ENCODE measurements at places on chromosomes 13 and 19.

- DNase-seq, result no peak
Measured at GRCh38 chr13:21594715-21595545, 9.0 kb downstream of the MICU2 start.

DNA sequence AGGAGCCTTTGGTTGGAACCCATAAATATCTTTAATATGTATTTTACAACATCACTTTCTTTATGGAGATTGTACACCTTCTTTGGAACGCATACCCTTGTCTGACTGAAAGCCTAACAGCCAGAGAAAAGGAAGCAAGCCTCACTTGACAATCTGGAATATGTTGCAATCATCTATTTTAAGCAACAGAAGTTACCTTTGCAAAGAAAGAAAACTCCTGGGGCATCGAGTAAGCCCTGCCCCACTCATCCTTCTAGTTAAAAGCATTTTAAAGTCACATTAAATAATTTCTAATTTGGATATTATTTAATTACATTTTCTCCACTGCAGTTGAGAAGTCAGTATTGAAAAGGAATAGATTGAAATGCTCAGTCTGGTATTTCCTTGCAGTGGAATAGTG, 542.7 kb downstream of the MYO16 start:
- no peak for DNase-seq

GRCh38 chr13:24625870-24626849, 54.0 kb upstream of the ATP12A start:
- no peak for DNase-seq

- no peak for DNase-seq
Measured at GRCh38 chr19:32333227-32333626, 12.2 kb upstream of the ZNF507 start.

DNA sequence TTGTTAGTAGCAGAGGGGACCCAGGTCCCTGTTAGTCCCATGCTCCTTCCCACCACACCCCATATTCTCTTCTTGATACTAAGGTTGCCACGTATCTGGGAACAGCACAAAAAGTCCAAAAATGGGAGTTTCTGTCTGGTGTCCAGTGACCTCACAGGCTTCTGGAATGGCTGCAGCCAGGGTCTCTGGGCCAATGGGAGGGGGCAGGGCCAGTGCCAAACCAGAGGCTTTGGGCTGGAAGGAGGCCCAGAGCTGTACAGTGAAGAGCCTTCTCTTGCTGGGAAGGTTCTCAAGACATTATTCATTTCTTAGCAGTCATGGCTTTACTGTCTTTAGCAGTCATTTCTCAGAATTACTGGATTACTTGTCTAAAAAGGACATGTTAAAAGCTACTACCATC, 119.2 kb downstream of the FRY start:
- peak; percentile 13 for DNase-seq

- no peak for DNase-seq
Measured at GRCh38 chr13:32811297-32811800, 204.9 kb upstream of the KL start.

- peak; percentile 33 for DNase-seq
Measured at GRCh38 chr13:106573284-106573846, 5.4 kb upstream of the ARGLU1 start.

DNA sequence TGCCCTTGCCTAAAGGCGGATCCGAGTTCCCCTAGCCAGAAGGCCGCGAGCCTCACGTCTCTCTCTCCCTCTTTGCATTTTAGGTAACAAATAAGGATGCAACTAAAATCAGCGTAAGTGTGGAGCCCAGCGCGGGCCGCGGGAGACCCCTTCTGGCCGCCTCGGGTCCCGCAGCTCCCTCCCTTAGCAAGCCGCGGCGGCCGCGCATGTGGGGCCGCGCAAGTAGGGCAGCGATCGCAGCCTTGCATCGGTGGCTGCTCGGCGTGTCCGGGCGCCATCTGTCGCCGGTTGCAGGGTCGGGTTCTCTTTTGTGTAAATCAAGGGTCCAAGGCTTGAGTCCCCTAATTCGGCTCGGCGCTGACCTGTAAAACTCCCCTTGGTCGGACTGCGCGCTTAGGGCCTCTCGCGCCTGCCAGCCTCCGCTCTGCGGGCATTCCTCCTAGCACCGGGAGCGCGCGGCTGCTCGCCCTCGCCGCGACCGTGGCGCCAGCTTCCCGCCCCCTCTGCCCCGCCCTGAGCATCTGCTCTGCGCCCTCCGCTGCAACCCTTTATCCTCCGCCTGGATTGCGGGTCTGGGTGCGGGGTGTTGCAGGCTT, 2.7 kb downstream of the VSTM2B start:
- DNase-seq, result peak; percentile 74

DNA sequence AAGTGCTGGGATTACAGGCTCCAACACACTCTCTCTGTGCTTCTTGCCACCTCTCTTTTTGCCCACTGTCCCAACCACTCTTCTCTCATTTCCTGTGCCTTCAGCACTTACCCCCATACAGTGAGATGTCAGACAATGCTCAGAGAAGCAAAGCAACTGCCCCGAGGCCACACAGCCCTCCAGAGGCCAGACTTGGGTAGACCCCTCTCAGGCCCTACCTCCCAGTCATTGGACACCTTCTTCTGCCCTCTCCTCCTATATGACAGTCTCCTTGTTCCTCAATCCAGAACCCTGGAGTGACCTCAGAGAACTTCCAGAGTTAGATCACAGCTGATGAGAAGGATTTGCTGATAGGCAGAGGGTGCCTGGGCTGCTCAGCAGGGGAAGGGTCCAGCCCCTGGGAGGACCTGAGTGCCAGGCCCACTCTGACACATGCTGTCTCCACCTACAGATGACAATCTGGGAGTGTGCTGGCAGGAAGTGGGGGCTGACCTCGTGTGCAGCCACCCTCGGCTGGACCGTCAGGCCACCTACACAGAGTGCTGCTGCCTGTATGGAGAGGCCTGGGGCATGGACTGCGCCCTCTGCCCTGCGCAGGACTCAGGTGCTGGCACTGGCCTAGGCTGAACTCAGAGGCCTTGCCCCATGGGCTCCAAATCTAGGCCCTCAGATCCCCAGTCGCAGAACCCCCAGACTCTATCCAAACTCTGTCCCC, 24.4 kb downstream of the LTBP4 start:
- no peak for DNase-seq

GRCh38 chr19:13723206-13723605, 41.1 kb upstream of the MRI1 start:
- no peak for DNase-seq

- DNase-seq, result no peak
Measured at GRCh38 chr13:43537124-43537523, 249.6 kb downstream of the ENOX1 start.

DNA sequence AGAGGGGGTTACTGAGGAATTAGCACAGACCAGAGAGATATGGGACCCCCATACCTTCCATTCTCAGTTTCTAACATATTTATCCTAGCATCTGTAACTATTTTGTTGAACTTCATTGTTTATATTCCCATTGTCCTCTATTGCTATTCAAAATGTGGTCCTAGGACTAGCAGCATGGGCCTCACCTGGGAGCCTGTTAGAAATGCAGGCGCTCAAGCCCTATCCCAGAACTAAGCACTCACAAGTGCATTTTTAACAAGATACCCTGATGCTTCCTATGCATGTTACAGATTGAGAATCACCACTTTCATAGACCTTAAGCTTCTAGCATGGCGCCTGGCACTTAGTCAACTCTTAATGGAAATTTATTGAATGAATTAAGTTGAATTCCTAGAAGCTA, 58.3 kb upstream of the TDRD3 start:
- DNase-seq, result no peak

- DNase-seq, result no peak
Measured at GRCh38 chr13:112696869-112697465, 7.1 kb downstream of the ATP11A start.

GRCh38 chr13:105019073-105019472, 1516.4 kb downstream of the EFNB2 start:
- no peak for DNase-seq

GRCh38 chr13:99373436-99373835, 66.2 kb upstream of the GPR183 start:
- DNase-seq, result no peak

GRCh38 chr19:23033721-23034120, 30.7 kb upstream of the ZNF728 start:
- no peak for DNase-seq

- DNase-seq, result no peak
Measured at GRCh38 chr13:32647926-32648325, 61.7 kb downstream of the PDS5B start.

DNA sequence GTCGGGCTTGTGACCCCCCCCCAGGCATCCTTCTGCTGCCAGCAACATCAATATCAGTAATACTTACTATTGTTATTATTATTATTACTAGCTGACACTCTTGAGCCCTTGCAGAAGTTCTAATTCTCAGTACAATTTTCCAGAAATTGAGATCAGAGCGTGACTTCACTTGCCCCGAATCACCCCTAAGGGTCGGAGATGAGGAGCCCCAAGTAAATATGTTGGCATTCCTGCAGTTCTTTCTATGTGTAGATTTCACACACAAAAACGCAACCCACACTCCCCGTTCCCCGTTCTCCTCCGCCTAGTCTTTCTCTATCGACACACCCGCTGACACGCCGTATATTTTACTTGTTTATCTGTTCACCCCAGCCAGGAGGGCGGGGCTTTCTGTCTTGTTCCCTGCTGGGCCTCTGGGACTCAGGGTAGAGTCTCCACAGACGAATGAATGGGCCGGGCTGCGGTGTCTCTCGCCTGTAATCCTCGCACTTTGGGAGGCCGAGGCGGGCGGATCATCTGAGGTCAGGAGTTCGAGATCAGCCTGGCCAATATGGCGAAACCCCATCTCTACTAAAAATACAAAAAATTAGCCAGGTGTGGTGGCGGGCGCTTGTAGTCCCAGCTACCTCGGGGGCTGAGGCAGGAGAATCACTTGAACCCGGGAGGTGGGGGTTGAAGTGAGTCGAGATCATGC, 14.7 kb downstream of the TLE5 start:
- no peak for DNase-seq

GRCh38 chr13:71864986-71865873, 1.8 kb downstream of the DACH1 start:
- no peak for DNase-seq

GRCh38 chr19:17686592-17687024, 1.5 kb downstream of the UNC13A start:
- no peak for DNase-seq

- DNase-seq, result no peak
Measured at GRCh38 chr13:40438022-40438680, 228.3 kb downstream of the FOXO1 start.

GRCh38 chr19:48363500-48363809, 285 bp downstream of the TMEM143 start:
- DNase-seq, result peak; percentile 55

DNA sequence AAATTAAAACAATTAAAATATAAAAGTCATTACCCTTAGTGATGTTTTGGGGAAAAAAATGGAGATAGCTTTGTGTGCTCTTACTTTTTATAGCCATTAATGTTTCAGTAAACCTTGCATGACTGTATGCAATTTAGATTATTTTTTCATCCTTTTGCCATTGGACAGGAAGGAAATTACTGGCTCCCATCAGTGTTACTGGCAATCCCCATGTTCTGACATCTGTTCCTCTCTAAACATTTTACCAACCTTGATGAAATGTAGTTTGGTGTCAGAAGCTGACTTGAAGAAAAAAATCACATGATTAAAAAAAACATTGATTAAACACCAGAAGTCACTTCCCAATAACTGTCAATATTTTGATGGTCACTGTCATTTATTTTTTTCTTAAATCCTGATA, 52.3 kb upstream of the ZNF536 start:
- DNase-seq, result no peak

- DNase-seq, result no peak
Measured at GRCh38 chr19:1813192-1814182, 1.4 kb upstream of the ATP8B3 start.

GRCh38 chr13:94557684-94558235, 38.2 kb downstream of the TGDS start:
- no peak for DNase-seq

GRCh38 chr13:66887088-66887487, 343.0 kb downstream of the PCDH9 start:
- no peak for DNase-seq

DNA sequence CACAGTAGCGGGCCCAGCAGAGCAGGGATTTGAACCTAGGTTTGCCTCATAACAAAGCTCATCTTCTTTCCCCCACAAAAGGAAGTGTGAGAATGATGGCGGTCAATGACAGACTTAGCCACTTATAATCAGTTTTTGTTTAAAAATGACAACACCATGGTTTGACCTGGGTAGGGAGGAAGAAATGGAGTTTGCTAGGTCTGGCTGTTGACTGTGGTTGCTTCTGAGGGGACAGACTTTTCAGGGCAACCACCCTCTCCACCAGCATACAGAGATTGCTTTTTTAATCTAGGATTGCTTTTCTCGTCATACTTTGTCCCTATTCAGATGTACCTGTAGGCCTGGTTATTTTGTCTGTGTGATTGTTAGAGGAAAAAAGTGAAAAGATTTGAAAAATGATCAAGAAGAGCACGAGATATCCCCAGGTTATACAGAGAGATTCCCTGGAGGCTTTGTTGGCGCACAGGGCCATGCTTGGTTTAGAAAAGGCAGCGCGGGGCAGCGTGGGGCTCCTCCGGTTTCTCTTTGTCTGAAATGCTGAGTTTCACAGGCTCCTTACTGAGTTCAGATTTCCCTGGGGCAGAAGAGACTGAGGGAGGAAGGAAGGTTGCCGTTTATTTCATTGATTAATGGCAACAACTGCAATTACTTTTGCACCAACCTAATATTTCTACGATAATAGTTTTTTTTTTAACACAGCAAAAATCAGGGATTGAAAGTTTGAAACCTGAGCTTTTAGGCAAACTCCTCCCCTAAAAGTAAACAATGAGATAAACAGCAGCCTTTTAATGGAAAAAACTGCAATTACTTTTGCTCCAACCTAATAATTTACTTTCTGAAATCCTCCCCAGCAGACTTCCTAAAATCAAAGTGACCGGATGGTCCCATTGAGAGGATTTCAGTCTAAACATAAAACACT, 97.0 kb upstream of the RNF113B start:
- DNase-seq, result no peak

- no peak for DNase-seq
Measured at GRCh38 chr13:99495466-99496183, 5.6 kb upstream of the TM9SF2 start.

GRCh38 chr19:42529248-42529764, 1.0 kb upstream of the CEACAM1 start:
- peak; percentile 59 for DNase-seq

DNA sequence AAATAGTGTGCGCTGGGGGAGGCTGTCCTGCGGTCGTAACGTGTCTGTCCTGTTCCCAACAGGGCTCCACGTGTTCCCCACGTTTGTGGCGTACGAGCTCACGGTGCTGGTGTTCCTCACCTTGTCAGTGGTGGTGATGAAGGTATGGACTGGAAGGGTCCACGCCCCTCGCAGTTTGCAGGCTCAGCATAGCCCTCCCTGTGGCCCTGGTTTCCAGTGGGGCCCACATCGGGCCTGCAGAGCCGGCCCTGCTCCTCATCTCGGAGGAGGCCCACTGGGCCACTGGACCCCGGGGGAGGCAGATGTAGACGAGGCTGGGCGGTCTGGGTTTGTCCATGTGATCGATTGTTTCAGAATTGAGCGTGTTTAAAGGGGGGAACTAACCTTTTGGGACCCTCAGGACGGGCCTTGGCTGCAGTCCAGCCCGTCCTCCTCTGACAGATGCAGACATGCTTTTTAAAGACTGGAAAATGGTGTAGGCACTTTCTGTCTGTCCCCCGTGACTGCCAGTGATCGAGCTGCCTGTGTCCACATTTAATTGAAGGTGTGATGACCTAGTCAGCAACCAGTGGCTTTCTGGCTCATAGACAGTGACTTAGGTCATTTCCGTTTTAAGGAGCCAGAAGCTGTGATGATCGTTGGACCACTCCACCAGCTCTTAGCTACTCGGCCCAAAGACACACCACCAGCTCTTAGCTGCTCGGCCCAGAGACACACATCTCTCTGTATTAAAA, 37.1 kb upstream of the TFDP1 start:
- DNase-seq, result no peak
